NCI-H1105 (cell line): ENCODE measurements at places on chromosomes 11 and 22.

DNA sequence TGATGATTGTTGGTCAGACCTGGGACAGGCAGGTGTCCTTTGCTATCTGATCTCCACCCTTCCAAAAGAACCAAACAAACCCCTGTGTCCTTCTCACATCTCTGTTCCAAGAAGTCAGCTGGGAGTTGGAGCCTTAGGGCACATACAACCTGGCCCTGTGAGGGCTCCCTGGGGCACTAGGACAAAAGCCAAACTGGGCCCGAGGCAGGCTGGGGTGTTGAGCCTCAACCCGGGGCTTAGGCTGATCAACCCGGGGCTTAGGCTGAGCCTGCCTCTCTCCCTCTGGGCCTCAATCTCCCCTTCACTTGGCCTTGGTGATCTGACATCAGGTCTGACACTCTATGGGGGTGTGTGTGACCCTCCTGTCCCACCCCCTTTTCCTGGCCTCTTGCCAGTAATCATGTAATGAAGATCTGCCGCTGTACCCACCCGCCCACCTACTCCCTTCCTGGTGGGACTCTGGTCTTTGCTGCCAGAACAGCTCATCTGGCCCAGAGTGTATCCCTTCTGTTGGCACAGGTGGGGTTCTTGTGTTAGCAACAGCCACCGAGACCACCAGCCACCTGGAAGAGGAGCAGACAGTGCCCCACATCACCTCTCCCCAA lies 22.8 kb upstream of the UVRAG start:
- DNase-seq: no peak

DNA sequence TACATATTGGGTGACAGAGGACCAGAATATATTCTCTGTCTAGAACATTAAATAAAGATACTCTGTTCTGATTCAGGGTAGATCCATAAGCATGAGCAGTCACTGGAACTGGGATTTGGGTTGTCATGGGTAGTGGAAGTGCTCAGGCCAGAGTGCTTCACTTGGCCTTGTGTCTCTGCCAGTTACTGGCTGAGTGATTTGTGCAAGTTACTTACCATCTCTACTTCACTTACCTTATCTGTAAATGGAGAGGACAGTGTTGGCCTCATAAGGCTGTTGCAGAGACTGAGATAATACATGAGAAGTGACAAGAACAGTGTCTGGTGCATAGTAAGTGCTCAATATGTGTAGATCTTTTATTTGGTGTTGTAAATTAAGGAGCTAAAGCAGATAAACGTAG lies 17.6 kb downstream of the ATXN10 start:
- DNase-seq: no peak

GRCh38 chr11:46520971-46521745 lies 72.7 kb downstream of the AMBRA1 start:
- DNase-seq: no peak

DNA sequence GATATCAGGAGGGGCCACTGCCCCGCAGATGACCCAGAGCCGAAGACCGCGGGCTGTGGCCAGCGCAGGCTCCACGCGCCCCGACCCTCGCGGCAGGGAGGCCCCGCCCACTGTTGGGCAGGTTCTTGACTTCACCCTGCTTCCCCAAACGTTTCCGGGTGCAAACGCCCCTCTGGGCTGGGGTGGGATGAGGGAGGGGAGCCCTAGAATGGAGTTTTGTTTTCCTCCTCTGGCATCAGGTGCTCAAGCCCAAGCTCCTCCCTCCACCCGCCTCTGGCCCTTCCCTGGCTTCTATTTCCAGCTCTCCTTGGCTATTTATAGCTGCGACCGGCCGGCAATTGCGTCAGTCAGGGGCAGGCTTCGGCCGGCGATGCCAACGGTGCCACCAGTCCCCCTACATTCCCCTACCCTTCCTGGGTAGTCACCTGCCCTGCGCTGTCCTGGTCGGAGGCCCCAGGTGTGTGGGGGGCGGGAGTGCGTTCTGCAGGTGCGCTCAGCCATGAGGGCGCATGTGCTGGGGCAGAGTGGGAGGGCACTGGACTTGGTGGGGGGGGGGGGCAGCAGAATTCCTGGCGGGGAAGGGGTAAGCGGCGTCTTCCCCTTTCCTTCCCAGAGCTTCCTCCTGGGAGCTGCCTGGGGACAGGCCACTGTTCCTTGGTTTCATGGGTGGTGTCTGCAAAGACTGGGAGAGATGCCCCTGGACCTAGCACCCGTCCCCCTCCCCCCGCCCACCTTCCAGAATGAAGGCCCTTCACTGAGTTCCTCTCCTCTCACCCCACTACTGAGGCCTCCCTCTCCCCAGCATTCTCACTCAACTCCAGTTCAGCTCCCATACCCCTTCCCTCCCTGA lies 23.6 kb downstream of the DUSP8 start:
- DNase-seq: peak; percentile 12

GRCh38 chr22:38314051-38314932 lies 2.9 kb downstream of the CSNK1E start:
- DNase-seq: no peak

GRCh38 chr11:88575916-88576315 lies 238.4 kb upstream of the CTSC start:
- no peak for DNase-seq

DNA sequence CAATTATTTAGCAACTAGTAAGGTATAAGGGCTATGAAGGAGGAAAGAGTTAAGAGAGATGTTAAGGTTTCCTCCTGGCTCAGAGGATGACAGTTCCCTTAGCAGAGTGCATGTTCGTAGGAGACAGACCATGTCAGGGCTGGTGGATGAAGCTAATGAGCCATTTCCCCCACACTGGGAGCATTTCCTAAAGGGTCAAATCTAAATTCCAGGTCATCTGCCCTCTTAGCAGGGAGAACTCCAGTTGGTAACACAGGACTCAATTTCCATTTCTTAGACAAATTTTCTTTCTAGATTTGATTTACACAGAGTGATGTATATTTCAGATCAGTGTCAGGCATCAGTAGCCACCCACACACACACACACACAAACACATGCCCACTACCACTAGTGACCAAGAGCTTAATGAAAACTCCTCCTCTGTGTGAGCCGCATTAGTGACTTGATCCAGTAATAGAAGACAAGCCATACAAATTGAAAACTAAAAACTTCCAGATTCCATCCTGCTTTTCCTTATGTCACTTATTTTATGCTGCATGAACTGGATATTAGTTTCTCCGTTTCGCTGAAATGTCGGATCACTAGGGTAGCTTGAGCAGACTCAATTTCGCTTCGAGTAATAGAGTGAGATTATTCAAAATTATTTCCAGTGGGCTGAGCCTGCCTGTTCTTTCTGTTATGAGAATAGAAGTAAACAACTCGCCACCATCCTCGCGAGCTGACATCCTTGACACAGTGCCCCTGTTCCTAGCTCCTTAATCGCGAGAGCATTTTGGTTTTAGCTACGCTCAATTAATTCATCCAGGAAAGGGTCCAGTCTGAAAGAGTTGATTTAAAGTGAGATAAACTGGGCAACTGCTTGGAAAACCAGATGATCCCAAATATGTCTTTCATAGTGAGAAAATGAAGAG lies 582.6 kb downstream of the SOX6 start:
- no peak for DNase-seq

GRCh38 chr22:19664951-19665783 lies 49.1 kb upstream of the SEPTIN5 start:
- DNase-seq: no peak

GRCh38 chr11:119480380-119481020 lies 57.5 kb upstream of the THY1 start:
- DNase-seq: no peak

DNA sequence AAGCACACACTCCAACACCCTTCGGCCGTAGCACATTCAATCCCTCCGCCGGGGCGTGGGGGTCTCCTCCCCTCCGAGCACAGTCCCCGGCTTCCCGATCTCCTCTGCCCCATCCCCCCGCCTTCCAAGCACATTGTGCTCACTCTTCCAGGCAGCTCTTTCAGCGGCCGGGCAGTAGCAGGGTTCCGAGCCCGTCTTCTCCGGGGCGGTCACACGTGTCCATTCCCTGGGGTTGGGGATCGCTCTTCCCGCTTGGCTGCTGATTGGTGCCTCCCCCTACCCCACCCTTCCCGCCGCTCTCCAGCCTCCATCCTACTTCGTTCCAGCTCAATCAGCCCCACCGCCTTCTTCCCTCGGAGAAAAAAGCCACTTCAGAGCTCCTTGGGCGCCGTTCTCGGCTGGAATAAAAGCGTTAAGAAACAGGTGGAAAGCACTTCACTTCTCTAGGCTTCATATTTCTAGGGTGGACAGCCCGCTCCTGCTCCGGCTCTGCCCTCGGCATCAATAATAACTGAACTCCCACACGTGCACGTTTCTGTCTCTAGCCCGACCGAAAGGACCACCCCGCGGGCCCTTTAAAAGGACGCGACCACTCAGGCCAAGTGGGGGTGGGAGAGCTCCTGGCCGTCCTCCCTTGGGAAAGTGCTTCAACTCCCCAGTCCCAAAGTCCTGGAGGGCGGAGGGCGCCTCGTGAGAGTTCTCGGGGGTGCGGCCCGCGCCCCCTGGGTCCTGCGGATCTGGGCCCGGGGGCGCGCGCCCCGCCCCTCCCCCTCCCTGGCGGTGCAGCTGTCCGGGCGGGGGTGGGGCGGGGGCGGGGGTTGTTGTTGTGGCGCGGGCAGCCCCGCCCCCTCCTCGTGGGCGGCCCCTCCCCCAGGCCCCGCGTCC lies 464 bp upstream of the CECR2 start:
- DNase-seq: peak; percentile 56

DNA sequence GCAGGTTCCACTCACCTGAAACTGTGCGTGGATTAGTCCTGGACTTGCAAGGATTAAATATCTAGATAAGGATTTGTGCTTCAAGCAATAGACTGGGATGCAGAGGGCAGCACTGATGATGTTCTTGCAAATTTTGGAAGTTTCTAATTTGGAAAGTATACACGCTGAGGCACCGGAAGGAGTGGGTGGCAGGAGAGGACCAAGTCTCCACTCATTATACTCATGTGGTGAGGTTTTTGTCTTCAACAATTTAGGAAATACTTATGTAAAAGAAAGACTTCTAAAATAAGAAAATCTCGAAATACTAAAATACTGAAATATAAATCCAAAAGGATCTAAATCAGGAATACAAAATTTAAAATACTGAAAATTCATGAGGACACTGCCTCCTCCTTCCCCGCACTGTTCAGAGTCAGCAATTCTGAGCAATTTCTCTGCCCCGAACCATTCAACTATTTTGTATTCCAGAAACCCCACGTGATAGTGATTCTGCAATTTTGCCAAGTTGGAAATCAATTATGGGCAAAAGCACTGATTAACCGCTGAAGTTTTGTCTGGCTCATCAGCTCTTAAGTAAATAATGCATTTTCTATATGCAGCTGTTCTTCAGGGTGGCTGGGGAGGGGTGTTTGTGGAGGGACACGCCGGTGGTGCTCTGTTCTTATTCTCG lies 47.0 kb upstream of the CLMP start:
- DNase-seq: no peak

DNA sequence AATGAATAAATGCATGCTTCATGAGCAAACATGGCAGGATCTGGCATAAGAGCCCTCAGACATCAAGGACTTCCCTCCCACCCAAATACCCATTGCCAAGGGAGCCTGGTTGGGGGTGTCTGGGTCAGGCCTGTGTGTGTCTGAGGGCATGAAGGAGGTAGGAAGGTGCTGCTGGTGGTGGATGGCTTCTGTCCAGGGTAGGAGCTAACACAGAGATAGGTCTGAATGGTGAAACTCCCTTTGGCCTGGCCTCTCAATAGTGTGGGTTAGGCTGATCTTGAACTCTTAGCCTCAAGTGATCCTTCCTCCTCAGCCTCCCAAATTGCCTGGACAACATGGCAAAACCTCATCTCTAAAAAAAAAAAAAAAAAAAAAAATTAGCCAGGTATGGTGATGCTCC lies 2.8 kb downstream of the AMPD3 start:
- no peak for DNase-seq

GRCh38 chr11:129861702-129862522 lies 33.5 kb downstream of the NFRKB start:
- no peak for DNase-seq

DNA sequence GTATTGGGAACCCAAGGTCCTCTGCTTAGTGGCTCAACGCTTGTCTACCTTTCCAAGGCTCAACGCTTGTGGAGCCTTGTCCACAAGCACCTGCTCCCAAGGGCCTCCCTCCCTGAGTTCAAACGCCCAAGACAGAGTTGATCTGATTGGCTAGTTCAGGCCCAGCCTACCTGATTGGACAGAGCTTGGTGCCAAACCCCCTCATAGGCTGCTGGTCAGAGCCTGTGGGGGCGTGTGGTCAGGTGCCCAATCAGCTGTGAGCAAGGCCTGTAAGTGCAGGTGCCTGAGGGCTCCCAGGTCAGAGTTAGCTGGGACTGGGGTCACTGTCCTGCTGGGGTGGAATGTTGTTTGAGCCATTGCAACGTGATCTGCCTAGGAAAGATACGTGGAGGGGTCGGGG lies 16.9 kb upstream of the TMPRSS6 start:
- DNase-seq: no peak

- no peak for DNase-seq
Measured at GRCh38 chr22:20563466-20563906, 56.1 kb downstream of the MED15 start.

DNA sequence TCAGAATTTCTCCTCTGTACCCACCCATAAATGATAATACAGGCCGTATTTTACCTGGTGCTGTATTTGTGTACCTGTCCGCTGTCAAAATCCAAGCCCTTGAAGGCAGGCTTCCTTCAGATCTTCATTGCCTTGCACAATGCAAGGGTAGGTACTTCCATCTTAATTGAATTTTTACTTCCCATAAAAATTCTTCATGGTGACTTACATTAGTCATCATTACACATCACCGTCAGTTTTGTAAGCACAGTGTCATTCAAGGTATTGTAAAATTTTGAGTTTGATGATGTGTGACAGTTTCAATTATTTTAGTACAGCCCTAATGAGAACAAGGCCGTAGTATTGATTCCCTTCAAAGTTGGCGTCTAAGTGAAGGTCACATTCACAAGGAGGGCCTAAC lies 770 bp upstream of the TSG101 start:
- no peak for DNase-seq

DNA sequence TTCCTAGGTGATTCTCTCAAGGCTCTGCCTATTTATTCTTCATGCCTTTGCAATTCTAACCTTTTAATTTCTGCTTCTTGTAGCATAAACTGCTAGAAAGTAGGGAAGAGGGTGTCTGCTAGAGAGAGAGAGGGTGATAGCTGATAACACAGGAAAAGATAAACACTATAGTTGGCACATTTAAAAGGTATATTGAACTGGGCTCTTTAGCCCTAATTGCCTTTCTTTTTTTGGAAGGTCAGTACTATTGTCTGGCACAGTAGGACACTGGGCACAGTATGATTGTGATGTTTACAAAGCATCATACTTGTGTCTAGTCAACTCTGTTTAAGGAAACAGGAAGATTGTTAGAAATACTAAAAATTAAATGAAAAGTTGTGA lies 33.3 kb downstream of the TEAD1 start:
- DNase-seq: no peak

DNA sequence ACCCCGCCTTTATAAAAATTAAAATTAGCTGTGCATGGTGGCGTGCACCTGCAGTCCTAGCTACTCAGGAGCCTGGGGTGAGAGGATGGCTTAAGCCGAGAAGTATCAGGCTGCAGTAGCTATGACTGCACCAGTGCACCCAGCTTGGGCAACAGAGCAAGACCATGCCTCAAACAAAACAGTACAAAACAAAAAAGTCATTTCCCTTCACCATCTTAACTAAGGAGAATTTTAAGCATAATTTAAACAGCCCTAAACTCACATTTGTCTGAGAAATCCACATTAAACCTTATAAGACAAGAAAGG lies 23.3 kb upstream of the TFIP11 start:
- no peak for DNase-seq
